Hematopoietic multipotent progenitor cell treated with erythropoietin and hydrocortisone succinate and interleukin-3 and kit ligand, for 8 days (in vitro differentiated cells): ENCODE measurements at places on chromosomes 4 and X.

GRCh38 chr4:59258002-59258401 lies 1942.1 kb upstream of the ADGRL3 start:
- DNase-seq = no peak

DNA sequence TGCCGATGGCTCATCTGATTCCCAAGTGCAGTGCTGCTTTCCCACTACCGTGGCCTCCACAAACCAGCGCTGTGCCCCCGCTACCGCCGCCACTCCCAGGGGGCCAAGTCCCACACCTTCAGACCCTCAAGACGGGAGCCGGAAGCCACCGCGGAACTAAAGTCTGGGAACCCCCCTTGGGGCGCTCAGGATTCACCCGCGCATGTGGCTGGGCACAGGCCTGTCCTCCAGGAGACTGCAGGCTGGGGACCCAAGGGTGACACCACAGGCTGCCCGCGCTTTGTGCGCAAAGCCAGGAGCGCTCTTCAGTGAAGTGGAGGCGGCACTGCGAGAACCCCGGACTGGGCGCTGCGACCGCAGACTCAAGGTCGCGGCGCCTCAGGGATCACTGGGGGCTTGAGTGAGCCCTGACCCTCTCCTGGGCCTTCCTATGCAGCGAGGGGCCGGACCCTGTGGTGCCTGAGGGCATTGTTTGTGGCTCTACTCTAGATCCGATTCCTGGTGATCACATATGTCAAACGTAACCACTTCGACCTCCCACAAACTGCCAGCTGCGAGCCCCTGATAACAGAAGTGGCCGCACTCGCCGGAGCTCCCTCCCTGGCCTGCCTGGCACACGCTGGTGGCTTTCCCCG lies 20.4 kb upstream of the TBC1D14 start:
- peak; percentile 97 for DNase-seq

GRCh38 chr4:17316566-17316965 lies 195.3 kb downstream of the QDPR start:
- DNase-seq = no peak

GRCh38 chr4:2245057-2245786 lies 3.3 kb upstream of the HAUS3 start:
- DNase-seq = no peak
